ENCODE measurements at places on chromosomes 1 and 21.

DNA sequence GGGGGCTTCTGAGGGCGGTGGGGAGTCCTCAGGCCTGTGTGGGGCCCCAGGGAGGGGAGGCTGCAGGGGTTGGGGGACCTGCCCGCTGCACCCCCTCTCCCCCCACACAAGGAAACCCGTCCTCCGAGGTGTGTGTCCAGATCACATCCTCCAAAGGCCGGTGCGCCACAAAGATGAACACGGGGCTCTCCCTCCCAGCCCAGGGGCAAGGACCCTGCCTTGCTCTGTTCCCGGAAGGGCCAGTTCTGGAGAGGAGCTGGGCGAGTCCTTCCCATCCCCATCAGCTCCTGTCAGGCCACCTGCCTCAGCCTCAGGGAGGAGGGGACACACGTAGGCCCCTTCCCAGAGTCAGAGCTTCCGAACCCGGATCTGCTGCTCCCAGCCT lies 2.5 kb upstream of the TTLL10 start:
- no peak for DNase-seq

DNA sequence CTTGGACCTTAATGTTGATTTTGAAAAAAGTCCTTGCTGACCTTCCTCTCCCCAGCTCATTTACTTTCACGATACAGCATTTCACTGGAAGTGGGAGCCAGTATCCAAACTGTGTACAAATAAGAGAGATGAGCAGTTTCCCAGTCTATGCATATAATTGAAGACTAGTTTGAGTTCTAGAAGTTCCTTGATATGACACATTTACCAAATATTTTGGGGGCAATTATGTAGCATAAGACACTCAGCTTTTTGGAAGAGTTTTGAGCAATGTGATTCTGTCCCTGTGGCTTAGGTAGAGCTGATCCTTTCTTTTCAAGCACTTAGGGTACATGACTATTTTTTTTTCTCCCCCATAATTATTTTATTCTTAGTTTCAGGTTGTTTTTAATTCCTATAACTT lies 26.4 kb downstream of the GIPC2 start:
- no peak for DNase-seq

GRCh38 chr1:51956528-51957509 lies 33.7 kb downstream of the RAB3B start:
- no peak for DNase-seq

GRCh38 chr1:56289260-56289659 lies 290.1 kb downstream of the PLPP3 start:
- no peak for DNase-seq

- no peak for DNase-seq
Observed at GRCh38 chr1:117215733-117216462, 5.2 kb upstream of the VTCN1 start.

DNA sequence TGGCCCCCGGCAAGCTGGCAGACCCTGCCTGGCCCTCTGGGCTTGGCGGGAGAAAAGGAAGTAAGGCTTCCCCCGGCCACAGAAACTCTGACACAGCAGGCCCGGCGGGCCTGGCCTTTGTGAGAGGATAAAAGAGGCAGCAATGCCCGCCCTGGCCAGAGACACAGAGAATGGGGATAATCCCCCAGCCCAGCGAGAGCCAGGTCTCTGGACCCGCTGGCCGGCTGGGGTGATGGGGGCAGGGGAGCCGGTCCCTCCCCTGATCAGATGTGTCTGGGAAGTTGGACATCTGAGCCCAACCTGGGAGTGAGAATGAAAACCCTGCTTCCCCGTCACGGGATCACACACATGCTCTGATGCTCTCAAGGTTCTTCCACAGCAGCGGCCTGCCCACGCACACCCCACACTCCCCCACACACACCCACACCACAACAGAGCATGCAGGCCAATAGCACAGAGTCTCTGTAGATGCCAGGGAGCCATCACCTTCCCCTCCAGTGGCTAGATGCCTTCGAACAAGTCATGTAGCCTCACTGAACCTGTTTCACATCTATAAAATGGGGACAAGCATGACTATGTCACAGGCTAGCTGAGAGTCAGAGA lies 4.2 kb downstream of the RSPO1 start:
- DNase-seq: no peak

DNA sequence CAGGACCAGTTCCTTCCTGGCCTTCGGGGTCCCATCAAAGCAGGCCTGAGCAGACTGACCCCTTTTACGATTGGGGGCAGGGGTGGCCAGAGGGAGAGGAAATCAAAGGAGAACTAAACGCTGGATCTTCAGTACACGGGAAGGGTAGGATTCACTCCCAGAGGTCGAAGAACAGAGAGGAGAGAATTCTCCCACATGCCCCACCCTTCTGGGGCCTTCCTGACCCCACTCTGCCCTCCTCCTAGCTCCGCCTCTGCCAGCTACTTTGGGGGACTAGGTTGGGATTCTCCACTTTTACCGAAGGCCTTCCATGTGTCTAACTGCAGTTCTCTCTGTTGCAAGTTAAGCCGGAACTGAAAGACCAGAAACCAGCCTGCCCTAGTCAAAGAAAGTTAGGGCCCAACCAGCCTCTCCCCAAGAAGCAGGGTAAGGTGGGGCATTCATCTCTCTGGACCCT lies 654 bp upstream of the ARHGEF2 start:
- DNase-seq: peak; percentile 68

- DNase-seq: no peak
Observed at GRCh38 chr1:190479050-190479397, 1.4 kb upstream of the BRINP3 start.

DNA sequence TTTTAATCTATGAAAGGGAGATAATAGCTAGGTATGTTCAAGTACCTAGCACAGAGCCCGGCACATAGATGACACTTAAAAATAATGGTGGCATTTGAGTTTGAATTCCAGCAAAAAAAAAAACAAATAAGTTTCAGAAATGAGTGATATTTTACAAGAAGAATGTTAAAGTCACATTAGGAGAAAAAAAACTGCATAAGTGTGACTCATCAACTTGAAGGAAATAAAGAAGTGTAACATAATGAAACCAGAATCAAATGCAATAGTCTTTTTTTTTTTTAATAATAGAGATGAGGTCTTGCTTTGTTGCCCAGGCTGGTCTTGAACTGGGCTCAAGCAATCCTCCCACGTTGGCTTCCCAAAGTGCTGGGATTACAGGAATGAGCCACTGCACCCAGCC lies 17.1 kb downstream of the DNASE2B start:
- DNase-seq: no peak

DNA sequence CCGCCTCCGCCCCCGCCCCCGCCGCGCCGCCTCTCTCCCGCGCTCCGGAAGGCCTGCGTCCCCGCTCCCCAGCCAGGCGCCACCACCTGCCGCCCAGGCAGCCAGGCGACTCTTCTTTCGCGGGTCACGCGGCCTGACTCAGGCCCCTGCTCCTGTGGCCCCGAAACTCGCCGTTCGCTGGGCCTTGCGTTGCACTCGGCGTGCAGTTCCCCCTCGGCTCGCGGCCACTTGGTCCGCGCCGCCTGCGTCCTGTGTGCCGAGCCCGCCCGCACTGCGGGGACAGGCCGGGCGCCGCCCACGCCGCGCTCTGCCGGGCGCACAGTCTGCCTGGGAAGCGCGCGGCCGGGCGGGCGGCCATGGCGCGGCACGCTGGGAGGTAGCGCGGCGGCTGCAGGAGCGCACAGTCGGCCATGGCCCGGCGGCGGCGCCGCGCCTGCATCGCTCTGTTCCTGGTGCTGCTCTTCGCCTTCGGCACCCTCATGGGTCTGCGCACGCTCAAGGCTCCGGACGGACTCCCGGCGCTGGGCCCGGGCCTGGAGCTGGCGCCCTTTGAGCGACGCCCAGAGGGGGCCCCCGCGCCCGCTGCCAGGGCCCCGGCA lies at the start of gene MANEAL:
TSS of gene MANEAL (plus strand) at position 75 of the 599 bp plus-strand sequence. CDS start at position 411, 336 bp downstream.
- DNase-seq: peak; percentile 71

DNA sequence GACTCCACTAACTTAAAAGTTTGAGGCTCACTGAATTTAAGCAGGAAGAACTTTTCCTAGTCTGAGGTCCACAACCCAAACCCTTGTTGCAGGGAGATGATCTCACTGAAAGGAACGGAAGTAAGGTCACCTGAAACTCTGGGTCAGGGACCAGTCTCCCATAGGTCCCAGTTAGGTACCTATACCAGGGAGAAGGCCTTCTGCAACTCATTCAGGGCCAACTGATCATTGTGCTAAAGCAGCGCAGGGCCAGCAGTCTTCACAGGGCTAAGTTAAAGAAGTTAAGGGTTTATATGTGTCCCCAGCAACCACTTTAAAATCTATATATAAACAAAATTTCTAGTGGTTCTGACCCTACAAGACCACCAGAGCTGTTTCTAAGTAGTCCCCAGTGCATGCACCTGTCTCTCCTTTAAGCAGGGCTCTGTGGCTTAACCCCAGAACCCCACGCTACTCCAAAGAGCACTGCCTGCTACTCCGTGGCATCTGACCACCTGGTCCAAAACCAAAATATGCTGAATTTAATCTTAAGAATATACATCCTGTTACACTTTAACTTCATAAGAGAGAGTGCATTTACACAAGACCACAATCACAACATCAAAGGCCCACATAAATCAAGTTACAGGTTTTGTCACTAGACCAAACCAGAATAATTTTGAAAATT lies 2.8 kb downstream of the SRSF10 start:
- no peak for DNase-seq

DNA sequence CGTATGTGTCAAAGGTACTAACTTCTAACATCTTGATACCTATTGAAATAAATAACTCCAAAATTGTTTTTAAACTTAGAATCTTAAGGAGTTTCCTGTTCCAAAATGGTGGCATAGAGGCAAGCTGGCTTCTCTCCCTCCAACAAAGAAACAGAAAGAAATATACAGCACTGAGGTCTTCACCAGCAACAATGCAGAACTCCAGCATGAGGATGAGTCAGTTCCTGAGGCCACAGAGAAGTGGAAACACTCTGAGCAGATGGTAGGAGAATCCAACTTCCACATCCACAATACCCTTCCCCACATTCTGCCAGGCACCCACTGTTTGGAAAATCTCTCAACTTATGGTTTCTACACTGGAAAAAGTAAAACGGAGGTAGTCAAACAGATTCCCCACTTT lies 12.2 kb upstream of the PPIH start:
- DNase-seq: no peak

GRCh38 chr1:203171341-203172183 lies 4.1 kb downstream of the MYBPH start:
- no peak for DNase-seq

GRCh38 chr1:109832945-109833344 lies 69.2 kb upstream of the EPS8L3 start:
- no peak for DNase-seq

- DNase-seq: no peak
Observed at GRCh38 chr1:75129983-75130789, 4.0 kb upstream of the LHX8 start.

DNA sequence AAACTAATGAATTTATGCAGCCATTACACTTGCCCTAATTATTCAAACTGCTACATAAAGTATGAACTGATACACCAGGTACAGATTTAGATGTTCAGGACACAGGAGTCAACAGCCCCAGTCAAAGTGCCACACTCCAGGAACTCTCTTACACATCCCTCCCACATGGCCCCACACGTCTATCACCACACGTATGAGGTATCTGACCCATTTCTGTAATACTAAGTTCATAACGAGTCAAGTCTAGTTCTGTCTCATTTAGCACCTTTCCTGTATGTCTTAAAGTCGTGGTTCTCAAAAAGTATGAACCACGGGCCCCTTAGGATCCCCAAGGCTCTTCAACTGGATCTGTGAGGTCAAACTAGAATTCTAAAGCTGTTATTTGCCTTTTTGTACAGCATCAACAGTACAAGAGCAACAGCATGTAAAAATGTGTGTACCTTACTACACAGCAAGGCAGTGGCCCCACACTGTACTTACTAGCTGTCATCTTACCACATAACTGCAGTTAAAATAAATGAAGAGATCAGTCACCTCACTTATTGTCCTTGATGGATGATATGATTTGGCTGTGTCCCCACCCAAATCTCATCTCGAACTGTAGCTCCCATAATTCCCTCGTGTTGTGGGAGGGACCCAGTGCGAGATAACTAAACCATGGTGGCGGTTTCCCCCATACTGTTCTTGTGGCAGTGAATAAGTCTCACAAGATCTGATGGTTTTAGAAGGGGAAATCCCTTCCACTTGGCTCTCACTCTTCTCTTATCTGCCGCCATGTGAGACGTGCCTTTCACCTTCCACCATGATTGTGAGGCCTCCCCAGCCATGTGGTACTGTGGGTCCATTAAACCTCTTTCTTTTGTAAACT lies 42.6 kb downstream of the SIPA1L2 start:
- no peak for DNase-seq

DNA sequence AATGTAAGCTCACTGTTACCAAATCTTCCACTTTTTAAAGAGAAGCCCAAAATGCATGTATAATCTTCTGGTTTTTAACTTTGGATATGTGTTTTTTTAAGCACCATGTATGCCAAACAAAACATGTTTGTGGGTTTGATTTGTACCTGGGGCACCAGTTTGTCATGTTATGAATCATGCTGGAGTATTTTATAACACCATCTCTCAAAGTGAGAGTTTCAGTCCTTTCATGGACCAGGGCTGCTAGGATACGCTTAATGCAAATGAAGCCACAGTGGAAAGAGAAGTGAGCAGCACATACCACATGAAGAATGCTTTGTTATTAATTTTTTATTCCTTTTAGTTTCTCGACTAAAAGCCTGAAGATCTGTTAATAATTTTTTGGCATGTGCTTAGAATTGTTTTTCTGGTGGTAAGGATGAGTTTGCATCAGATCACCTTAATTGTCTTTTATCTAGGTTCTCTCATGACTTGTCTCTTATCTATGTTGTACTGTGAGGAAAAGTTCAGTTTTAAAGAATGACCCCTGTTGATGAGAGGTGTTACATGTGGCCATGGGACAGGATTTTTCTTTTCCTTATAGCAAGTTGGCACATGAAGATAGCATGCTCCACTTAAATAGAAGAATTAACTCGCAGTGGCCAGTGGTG lies 2.0 kb upstream of the RABGAP1L start:
- DNase-seq: no peak

- no peak for DNase-seq
Observed at GRCh38 chr1:160414881-160415280, 14.5 kb downstream of the VANGL2 start.

DNA sequence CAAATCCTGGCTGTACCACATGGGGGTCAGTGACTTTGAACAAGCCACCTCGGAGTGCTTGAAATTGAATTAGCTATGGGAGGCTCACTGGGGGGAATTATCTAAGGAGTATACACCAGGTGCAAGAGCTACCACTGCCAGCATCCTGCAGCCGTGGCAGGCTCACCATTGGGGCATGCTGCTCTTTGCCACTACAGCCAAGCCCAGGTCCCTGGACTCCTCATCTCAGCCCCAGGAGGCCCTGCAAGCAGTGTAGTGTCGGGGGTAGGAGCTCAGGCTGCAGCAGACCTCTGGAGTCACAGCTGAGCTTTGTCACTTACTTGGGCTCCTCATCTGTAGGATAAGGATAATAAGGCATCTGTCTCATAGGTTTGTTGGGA lies 35.3 kb downstream of the ACOT11 start:
- DNase-seq: no peak

GRCh38 chr21:31908106-31909031 lies 35.5 kb downstream of the HUNK start:
- no peak for DNase-seq

DNA sequence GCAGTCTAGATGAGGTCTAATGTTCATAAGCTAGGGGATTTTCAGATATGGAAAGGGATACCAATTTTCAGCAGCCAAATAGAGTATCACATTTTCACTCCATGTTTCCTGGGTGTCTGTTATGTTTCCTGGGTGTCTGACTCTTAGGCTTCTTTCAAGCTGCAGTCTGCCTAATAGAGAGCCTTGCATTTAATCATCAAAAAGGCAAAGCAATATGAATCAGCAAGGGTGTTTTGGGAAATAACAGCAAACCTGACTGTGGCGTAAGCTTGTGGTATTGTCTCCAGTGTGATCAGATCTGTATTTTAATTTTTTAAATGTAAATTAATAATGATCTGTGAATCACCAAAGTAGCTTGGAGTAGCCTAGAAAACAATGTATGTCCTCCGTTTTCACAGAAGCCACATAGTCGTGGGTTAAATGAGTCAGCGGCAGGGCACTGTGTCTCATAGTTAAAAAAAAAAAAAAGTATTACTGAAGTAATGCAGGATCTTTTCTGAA lies 10.4 kb downstream of the LGALS8 start:
- DNase-seq: no peak
